ENCODE measurements at places on chromosomes 12 and 14. TPM values are rescaled to one million over a fixed set of nuclear protein-coding genes. Genes with fewer than 3 reads are reported as not detected.

The PLA2G1B gene
- total RNA-seq = 10.5 TPM

- peak; percentile 99 for DNase-seq
Measured at GRCh38 chr12:124567673-124568373, 411 bp upstream of the NCOR2 start.

DNA sequence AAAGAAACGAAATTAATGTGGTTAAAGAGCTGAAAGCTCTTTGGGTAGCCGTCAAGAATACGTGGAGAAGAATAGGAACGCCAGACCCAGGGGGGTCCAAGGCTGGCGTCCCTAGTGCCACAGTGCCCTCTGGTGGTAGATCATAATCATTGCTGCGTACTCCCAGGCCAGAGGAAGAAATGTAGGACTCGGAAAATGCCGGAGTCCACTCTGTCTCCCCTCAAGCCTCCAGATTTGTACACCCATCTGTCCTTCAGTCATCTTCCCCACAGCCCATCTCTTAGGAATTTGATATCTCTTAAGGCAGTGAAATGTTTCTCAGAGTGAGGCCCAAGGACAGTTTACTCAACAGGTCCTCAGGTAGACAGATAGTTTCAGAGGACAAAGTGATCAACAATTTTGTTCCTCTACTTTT lies 25.4 kb upstream of the PLEKHG6 start:
- no peak for DNase-seq

GRCh38 chr14:67410313-67410712 lies 1.7 kb downstream of the PLEK2 start:
- DNase-seq = no peak

DNA sequence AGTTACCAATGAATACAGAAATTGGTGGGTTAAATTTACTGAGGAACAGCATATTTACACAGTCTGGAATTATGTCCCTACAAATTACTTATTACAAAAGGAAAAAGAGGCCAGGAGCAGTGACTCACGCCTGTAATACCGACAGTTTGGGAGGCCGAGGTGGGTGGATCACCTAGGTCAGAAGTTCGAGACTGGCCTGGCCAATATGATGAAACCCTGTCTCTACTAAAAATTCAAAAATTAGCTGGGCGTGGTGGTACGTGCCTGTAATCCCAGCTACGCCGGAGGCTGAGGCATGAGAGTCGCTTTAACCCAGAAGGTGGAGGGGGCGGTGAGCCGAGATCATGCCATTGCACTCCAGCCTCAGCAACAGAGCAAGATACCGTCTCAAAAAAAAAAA lies 52.6 kb downstream of the HECTD1 start:
- DNase-seq = no peak

The C3AR1 gene
- total RNA-seq = 68.7 TPM

The TRHDE gene
- 21.0 TPM for total RNA-seq

DNA sequence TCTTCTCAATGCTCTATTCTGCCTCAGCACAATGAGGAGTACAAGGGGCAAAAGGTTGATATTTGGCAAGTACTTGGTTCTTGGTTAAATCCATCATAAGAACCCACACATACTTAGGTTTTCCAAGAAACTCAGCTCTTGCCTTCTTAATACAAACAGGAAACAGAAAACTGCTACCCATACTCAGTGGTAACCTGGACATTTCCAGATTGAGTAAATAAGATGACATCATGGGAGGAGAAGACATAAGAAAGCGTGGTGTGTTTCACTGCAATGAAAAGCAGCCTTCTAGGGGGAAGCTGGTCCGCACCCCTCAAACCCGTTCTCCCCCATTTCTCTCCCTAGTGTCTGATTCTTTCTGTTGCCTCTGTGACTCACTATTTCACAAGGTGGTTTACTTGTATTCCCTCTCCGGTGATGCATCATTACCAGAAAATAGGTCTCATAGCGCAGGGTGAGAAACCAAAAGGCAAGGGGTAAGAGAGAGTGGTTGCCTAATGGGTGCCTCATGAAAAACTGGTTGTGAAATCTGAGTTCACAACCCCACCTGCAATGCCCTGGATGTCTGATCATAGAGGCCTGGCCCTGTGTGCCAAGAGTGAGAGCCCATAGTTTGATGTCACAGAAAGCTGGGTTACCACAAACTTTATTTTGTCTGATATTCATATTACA lies 326.5 kb upstream of the TBX3 start:
- no peak for DNase-seq

DNA sequence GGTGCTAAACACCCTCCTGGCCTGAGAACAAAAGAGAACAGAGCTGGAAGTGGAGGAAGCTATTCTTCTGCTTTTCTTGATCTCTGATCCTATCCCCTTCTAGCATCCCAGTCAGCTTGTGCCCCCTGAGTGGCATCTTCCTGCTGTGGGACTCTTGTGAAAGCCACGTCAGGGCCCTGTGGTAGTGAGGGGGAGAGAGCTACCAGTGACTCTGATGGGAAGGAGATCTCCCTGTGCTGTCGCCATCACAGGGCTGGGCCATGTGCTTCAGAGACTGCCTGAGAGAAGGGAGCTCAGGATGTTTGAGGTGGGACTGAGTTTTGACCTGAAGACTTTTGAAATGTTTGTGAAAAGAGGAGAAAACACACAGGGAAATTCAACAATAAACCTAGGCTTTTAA lies 107.6 kb upstream of the FUT8 start:
- no peak for DNase-seq

DNA sequence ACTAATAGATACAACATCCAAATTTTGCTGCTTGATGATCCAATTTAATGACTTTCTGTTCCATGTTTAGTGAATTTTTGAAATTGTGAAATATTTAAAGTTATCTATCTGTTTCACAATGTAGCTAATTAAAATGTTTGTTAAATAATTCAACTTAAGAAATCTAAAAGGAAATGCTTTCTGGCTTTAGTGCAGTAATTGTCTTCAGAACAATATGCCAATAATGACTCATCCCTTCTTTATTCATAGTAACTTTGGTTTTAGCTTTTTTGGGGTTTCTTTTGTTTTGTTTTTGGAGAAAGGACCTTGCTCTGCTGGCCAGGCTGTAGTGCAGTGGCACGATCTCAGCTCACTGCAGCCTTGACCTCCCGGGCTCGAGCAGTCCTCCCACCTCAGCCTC lies 479.2 kb upstream of the RGS6 start:
- DNase-seq = no peak

- peak; percentile 34 for DNase-seq
Measured at GRCh38 chr14:77603654-77604255, 12.7 kb downstream of the SPTLC2 start.

DNA sequence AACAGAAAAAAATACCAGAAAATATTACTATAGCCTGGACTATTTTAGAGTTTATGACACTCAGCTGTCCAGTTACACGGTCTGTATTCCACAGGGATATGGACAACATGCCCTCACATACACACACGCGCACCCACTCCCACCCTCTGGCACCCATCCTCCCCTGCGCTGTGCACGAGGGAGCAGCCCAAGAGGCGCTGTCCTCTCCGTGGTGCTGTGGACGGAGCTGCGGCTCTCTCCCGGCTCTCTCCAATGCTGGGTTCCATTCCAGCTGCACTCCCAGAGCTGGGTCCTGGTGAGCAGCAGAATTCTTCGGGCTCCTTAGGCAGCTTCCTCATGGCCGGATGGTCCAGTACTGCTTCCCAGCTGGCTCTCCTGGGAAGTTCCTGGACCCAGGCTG lies 6.0 kb upstream of the NGB start:
- no peak for DNase-seq

DNA sequence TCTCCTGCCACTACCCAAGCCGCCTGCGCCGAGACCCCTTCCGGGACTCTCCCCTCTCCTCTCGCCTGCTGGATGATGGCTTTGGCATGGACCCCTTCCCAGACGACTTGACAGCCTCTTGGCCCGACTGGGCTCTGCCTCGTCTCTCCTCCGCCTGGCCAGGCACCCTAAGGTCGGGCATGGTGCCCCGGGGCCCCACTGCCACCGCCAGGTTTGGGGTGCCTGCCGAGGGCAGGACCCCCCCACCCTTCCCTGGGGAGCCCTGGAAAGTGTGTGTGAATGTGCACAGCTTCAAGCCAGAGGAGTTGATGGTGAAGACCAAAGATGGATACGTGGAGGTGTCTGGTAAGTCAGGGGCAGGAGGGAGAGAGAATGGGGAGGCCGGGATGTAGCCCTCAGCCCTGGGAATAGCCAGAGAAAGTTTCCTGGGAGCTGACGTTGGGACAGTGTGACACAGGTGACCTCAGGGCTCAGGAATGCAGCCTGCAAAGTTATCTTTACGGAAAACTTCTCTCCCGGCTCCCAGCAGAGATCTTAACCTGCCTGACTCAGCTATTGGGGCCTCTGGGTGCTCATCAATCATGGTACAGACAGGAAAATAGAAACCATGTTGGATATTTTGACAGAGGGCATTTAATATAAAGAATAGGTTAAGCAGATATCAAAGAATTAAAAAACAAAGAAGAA lies 747 bp downstream of the HSPB8 start:
- peak; percentile 81 for DNase-seq

The TAS2R30 gene
- 11.5 TPM for total RNA-seq

- no peak for DNase-seq
Measured at GRCh38 chr14:73977896-73978295, 27.8 kb downstream of the COQ6 start.

The CCNB1IP1 gene
- total RNA-seq = 44.0 TPM

DNA sequence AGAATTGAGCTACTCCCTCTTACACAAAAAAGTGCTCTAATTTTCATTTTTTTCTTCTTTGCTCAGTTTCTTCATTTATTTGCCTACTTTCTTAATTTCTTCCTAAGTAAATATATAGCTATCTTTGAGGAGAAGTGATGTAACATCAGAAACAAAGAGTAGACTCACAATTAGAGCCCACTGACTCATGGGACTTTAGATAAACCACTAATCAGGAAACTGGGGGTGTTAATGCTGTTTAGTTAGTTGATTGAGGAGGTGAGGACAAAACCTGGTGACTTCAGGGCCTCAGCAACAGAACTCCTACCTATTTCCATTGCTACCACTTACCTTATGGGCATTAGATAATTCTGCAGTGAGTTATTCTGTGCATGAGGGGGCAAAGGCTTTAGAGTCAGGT lies 151.7 kb downstream of the MON2 start:
- no peak for DNase-seq

DNA sequence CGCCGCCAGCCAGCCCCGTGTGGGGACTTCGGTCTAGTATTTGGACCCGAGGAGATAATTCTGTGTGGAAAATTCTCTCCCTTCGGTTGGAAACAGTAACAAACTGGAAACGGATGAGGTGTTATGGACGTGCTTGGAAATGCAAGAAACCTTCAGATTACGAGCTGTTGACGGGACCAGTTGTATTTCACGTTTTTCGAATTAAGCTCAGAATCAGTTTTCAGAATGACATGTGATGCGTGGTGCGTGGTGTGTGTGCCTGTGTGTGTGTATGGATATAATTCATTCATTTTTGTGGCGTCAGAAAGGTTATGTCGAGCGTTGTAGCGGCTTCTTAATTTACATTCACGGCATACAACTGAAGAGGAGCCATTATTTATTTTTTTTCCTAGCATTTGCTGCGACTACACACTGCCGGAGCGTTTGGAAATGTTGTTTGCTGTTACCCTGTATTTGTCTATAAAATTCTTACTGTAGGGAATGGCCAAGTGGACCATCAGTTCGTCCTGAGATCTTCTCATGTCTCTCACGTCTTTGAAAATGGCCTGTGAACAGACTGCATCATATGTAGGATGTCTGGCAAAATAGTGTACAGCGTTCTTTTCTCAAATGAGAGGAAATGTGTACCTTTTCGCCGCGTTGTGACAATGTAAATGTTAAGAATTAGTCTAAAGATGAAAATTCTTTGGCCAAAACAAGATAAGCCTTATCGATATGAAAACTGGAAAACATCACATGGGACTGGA lies 1.3 kb downstream of the TRAF3 start:
- DNase-seq = no peak

The OLR1 gene
- 163 TPM for total RNA-seq

- DNase-seq = no peak
Measured at GRCh38 chr12:1435456-1435855, 158.9 kb downstream of the FBXL14 start.

The AQP2 gene
- total RNA-seq = not detected

DNA sequence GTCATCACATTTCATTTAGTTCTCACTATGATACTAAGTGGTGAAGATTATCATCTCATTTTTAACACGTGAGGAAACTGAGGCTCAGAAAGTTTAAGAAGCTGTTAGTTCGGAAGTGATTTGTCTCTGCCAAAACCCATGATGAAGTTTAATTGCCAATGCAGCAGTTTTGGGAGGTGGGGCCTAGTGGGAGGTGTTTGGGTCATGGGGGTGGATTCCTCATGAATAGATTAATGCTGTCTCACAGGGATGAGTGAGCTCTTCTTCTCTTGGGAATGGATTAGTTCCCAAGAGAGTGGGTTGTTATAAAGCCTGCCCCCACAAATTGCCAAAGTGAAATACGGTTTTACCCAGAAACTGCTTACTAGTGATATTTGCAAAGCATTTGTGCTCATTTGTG lies 91.5 kb upstream of the IGF1 start:
- DNase-seq = no peak

- DNase-seq = no peak
Measured at GRCh38 chr14:21647380-21647779, 6.3 kb upstream of the OR4E2 start.

GRCh38 chr14:70642303-70643235 lies 853 bp downstream of the TTC9 start:
- peak; percentile 88 for DNase-seq

The ADGRD1 gene
- 124 TPM for total RNA-seq

DNA sequence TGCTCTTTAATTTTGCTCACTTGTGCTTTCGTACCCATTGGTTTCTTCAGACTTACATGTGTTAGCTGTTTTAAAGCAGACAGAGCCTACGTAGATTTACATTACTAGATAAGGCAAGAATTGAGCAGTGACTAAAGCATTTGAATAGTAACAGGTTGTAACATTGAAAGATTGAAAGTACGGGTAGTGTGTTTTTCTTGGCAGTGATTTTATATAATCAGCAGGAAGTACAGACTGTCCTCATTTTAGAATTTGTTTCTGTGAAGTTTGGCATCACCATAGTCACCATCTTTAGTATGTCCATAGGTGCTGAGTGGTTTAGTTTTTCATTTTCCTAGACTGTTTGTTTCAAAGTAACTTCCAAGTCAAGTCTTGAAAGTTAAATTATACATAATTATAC lies 14.0 kb downstream of the RTRAF start:
- no peak for DNase-seq

DNA sequence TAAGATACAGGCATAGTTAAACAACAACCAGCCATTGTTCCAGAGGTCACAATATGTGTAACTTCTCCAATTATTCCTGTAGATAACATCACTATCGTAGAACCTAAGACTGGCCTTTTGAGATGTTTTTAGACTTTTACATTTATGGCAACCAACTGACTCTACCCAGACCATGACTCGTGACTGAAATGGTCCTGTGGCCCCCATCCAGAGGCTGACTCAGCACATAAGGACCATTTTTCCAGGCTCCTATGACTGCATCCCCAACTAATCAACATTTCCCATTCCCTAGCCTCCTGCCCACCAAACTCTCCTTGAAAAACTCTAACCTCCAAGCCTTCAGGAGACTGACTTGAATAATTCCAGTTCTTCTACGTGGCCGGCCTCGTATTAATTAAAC lies 52.6 kb upstream of the NID2 start:
- DNase-seq = no peak

- no peak for DNase-seq
Measured at GRCh38 chr14:44388306-44388705, 118.8 kb downstream of the FSCB start.
